CD4-positive, alpha-beta T cell treated with Interleukin-17A for 1 hour (primary cell): ENCODE measurements at places on chromosomes 7 and 10.

GRCh38 chr10:89304446-89304845, 2.6 kb downstream of the IFIT2 start:
- DNase-seq: no peak

DNA sequence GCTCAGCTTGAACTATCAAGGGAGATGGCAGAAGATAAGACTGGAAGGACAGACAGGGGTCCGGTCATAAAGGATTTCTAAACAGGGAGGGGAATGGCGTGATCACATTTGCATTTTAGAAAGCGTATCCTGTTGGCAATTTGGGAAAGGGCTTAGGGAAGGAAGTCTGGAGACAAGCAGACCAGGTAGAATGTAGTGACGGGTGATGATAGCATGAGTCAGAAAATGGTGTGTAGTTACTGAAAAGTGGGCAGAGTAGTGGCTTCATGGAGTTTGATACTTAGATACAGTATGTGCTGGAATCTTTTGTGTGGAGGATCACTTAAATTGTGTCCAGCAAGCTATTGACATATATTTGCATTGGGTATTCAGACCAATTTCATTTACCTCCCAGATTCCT, 61.2 kb downstream of the LRGUK start:
- DNase-seq: no peak

DNA sequence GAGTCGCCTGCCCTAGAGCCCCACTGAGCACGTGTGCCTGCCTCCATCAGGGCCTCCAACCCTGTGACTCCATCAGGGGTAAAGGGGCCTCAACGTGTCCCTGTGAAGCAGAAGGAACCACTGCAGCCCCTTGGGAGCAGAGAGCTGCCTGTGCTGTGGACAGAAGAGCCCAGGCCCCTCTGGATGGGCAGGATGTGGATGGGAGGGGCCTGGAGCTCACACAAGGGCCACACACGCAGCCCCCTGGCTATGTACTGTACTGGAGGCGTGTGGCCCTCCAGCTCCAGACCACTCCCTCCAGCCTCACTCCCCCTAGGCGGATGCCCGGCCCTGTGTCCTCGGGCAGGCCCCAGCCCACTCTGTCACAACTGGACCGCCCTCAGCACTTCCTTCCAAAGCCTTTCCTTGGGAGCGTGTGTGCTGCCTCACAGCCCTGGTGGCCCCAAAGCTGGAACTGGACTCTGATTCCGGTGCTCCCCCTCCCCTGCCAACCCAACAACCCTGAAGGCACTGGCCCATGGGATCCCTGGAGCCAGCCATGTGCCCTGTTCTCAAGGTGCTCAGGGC, 238.0 kb downstream of the TCERG1L start:
- DNase-seq: no peak

GRCh38 chr7:1513657-1514095, 9.5 kb upstream of the INTS1 start:
- DNase-seq: no peak

- no peak for DNase-seq
Observed at GRCh38 chr10:25557136-25557535, 376.9 kb upstream of the MYO3A start.

DNA sequence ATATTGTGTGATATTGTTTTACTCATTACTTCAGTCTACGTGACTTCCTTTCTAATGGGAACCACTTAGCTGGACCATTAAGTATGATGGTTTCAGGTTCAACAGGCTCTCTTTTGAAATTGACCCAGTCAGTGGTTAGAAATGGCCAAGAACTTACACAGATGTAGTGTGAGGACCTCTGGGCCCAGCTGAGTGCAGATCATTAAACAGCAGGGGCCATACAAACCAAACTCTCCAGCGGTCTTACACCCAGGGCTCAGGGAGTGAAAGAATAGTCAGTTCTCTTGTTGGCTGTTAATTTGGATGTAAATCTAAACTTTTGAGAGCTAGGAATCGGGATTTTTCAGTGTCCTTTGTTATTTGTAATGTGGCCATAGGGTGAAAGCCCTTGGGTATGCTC, 107.3 kb downstream of the CELF2 start:
- DNase-seq: no peak

DNA sequence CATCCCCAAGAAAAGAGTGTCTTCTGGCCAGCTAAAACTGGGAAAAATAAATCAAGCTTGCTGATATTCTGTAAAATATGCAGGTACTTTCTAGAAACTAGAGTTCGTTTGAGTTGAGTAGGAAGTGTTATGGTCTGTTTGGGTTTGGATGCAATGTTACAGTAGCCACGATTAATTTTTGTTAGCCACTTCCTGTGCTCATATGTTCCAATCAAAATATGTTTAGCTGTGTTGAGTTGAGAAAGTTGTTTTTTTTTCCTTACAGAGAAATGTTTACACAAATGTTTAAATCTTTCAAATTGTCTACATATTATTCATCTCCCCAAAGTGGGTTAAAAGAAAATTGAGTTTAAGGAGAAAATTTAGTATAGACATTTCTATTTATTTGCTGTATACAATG, 11.3 kb upstream of the LAMB1 start:
- no peak for DNase-seq

GRCh38 chr7:32204361-32205018, 134.3 kb upstream of the PDE1C start:
- DNase-seq: no peak

DNA sequence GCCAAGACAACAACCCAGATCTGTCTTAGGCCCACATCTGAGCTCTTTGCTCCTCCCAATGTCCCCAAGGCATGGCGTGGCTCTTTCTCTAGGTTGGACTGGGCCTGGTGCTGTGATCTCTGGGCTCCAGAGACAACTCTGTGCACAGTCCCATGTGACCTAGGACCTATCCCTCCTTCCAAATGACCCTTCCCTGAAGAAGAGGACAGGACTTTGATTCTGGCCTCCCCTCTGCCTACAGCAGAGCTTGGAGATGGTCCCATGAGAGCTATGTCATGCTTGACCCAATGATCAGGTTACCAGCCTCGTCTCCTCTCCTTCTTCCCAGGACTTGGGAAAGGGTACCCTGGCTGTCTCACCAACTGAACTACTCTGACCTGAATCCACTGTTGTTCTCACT, 296.3 kb upstream of the GALNT17 start:
- DNase-seq: no peak

DNA sequence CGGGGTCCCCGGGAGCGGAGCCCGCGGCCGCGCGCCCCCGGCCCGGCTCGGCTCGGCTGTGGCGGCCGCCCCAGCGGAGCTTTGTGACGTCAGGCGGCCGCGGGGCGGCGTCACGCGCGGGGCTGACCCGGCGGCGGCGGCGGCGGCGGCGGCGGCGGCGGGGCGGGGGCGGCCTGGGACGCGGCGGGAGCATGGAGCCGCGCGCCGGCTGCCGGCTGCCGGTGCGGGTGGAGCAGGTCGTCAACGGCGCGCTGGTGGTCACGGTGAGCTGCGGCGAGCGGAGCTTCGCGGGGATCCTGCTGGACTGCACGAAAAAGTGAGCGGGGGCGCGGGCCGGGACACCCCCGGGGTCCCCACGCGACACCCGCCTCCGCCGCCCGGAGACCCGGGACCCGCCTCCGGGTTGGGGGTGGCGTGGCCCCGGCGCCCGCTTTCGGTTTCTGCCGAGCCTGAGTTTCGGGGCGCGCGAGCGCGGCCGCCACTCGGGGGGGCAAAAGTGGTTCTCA, at the start of gene PWWP2B:
PWWP2B (plus strand) TSS at position 165 of the 506 bp plus-strand sequence; CDS start at position 192, 27 bp downstream.
- DNase-seq: peak; percentile 71

DNA sequence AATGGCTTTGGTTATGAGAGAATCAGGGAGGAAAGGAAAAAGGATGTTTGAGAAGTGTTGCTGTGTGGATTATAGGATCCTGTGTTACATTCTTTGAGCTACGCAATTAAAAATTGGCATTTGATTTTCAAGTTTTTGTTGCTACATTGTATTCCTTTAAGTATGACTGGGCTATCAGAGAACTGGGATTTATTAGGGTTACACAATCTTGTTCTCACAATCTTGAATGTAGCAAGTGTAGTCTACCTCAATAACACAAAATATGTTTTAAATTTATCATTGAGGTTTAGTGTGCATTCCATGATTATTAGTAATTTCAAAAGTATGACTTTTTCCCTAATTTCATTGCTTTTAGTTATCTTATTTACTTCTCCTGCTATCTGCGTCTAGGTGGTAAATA, 113.9 kb downstream of the CACNB2 start:
- no peak for DNase-seq

DNA sequence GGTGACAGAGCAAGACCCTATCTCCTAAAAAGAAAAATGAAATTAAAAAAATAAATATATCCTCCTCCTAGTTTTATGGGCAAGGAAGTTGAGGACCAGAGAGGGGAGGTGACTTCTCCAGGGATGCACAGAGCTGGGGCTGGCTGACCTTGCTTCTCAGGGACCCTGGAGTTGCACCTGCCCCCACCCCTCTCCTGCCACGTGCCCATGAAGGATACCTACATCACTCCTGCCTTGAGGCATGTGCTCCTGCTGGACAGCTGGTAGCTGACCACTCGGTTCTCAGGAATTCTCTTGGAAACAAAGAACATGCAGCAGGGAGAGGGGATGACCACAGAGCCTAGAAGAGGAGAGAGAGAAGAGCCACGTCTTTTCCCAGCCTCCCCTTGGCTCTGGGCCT, 522 bp downstream of the CCL24 start:
- no peak for DNase-seq

GRCh38 chr7:142376356-142376997, 118.6 kb upstream of the PRSS58 start:
- DNase-seq: no peak

DNA sequence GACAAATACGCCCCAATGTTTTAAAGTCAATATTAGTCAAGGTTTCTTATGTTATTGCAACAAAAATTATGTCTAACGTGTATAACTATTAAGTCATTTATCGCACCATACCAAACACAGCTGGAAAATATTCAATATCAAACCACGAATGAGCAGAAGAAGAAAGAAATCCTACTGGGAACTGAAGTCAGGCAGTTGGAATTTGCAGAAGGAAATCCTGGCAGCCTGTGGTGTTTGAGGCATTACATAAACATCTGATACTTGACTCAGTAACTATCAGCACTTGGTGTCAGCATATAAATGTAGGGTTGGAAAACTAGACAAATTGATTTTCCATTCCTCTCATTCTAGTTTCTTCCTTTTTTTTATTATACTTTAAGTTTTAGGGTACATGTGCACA, 83.4 kb upstream of the NUPR2 start:
- no peak for DNase-seq

DNA sequence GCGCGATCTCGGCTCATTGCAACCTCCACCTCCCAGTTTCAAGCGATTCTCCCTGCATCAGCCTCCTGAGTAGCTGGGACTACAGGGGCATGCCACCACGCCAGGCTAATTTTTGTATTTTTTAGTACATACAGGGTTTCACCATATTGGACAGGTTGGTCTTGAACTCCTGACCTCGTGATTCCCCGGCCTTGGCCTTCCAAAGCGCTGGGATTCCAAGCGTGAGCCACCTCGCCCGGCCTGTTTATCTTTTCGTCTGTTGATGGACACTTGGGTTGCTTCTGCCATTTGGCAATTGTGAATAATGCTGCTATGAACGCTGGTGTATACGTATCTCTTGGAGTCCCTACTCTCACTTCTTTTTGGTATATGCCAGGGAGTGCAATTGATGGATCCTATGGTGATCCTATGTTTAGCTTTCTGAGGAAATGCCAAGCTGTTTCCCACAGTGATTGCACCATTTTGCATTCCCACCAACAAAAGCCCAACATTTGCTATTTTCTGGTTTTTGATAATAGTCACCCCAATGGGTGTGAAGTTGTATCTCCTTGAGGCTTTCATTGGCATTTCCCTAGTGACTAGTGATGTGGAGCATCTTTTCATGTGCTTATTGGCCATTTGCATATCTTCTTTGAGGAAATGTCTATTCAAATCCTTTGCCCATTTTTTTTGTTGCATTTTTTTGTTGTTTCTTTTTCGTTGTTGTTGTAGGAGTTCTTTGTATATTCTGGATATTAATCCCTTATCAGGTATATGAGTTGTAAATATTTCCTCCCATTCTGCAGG, 3.5 kb downstream of the ANTXRL start:
- DNase-seq: no peak

DNA sequence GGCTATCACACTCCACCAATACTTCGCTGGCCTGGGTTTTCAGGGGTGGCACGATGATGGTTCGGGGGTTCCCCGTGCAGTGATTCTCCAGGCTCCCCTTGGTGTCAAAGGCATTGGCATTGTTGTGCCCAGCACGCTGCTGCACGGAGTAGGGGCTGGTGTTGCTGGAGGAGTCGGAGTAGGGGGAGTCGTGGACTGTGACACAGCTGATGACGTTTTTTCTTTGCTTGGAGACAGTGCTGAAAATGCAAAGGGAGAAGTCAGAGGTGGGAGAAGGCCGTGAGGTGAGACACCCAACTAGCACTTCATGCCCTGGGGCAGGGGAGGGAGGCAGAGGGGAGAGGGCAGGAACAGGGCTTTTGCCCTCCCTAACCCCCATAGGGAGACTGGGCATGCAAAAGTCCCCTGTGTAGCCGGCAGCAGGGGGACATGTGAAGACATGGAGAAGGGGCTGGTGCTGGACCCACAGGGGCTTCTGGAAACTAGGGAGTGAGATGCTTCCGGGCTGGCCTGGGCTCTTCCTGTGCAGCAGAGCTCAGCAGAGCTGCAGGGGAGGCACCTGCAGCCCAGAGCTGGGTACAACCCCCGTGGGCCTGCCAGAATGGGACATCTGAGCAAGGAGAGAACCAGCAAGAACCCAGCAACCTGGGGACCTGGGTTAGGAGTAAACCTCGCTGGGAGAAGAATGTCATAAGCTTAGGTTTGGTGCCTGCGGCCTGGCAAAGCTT, 60.5 kb downstream of the CLEC2L start:
- DNase-seq: no peak

DNA sequence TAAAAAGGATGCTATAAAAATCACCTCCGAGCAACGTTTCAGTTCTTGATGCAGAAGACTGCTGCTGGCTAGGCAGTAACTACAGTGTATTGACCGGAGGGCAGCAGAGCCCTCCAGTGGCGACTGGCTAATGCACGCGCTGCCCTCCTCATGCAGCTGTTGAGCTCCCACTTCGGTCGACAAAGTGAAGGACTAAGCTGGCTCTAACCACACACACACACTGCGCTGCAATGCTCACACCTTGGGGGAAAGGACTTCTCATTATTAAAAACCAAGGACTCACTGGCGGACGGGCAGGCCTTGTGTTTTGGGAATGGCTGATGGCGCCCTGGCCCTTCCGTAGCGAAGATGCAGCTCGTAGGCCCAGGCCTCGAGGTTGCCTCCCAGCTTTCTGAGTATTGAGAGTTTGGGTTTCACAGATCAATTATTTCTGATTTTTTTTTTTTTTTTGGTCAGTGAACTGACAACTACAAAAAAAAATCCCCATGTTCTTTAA, 120.9 kb upstream of the DIP2C start:
- no peak for DNase-seq
